ENCODE measurements at places on chromosomes 11 and 22. TPM values are rescaled to one million over a fixed set of nuclear protein-coding genes. Genes with fewer than 3 reads are reported as not detected.

CARD18 gene
- total RNA-seq = not detected

KREMEN1 gene
- 23.3 TPM for total RNA-seq

DNA sequence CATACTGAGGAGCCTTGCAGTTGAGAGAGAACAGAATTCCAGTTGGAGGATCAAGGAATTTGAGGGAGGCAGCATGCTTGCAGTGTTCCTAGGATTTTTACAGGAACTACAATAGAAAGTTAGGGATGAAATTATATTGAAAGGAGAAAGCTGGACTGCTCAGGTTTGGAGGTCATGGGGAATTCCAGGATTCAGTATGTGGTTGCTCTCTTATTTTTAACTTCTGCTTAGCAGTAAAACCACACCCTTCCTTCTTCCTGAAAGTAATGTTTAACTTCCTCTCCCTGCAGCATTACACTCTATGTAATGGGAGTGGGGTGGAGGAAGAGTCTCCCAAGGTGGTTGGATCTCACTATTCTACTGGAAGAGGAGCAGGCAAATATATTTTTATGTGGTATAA lies 31.3 kb downstream of the CTNND1 start:
- H3K36me3 ChIP-seq = peaks cover 43% of the 10 kb centered on the region
- no peaks in the 10 kb centered on the region for H3K27me3 ChIP-seq
- peak overlapping the region; percentile 75 for H3K27ac ChIP-seq
- H3K4me1 ChIP-seq = peaks cover 64% of the 10 kb centered on the region

GRCh38 chr11:118374729-118375128 lies 15.3 kb downstream of the UBE4A start:
- no peak overlapping the region for H3K4me3 ChIP-seq
- no peaks in the 10 kb centered on the region for H3K4me1 ChIP-seq
- no peak for DNase-seq
- H3K27me3 ChIP-seq = no peaks in the 10 kb centered on the region
- no peak overlapping the region for H3K27ac ChIP-seq

DNA sequence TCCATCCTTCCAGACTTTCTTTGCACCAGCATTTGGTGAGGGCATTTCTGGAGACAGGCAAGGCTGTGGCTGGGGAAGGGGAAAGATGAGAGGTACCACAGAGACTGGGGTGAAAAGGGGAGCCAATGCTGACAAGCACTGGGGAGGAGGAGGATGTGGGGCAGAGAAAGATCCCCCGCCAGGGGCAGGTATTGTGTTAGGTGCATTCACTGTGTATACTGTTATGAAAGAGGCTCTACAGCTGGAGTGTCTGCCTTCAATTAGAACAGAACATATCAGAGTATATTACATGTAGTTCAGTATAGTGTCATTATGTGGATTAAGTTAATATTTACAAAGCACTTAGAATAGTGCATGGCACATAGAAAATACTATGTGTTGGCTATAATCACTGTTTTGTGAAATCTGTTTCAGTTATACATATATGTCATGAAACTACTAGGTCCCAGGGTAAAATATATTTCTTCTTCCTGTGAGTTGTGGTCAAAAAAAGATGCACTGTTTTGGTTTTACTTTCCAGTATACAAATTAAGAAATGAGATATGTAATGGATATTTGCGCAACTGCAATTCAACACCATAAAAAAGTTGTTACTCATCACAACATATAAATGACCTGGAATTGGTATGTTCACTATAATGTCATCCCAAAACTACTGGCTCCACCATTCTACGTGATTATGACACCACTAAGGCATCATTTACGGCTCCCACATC lies 8.4 kb downstream of the MSANTD2 start:
- H3K27ac ChIP-seq = no peak overlapping the region
- H3K36me3 ChIP-seq = no peaks in the 10 kb centered on the region
- no peaks in the 10 kb centered on the region for H3K27me3 ChIP-seq
- no peak for DNase-seq
- peaks cover 6% of the 10 kb centered on the region for H3K4me1 ChIP-seq

DNA sequence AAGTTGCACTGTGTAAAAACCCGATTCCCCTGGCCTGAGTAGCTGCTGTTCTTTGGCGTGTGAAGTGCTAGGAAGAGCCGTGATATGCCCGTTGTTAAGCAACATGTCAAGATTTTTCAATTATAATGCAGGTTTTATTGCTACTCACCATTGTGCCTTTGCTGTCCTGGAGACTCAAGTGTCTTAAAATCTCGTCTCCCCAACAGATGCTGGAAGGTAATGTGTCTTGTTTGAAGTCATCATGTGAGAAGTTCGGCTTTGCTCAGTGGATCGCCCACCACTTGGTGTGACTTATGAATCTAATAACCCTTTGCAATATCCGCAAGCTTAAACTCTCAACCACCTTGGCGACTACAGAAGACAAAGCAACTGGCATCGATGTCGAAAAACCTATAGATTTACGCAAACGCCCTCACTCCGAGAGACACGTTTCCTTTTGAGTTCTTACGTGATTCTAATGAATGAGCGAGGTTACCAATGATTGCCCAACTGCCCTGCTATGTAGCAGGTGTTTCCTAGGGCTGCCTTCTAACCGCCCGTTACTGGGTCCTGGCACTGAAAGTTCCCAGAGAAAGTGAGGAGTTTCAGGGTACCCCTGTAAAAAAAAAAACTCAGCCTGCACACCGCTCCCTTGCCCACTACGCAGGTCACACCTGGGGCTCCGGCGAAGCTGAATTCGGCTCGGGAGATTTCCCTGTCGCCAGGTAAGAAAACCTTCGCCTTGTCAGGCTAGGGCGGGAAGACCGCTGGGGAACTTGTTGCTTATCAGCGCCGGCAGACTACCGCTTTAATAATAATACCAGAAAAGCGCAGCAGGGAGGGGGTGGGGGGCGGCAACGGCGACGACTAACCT lies 21.2 kb upstream of the BDNF start:
- H3K4me1 ChIP-seq = peaks cover 16% of the 10 kb centered on the region
- no peaks in the 10 kb centered on the region for H3K36me3 ChIP-seq
- H3K27me3 ChIP-seq = peaks cover 86% of the 10 kb centered on the region
- no peak overlapping the region for H3K27ac ChIP-seq
- DNase-seq = no peak

DNA sequence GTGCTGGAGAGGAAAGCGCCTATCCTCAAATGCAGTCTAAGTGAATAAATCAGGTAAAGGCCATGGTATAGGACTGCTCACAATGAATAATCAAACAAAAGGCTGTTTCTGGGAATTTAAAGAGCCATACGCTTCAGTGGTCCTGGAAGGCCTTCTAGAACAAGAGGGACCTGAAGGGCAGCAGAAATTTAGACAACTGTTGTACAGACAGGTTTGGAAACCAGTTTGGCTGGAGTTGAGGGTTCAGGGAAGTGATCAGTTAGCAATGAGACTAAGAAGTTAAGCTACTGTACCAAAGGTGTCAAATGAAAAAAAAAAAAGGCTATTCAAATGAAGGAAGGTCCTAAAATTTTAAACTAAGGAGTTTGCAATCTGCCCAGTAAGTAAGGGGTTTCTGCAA lies 56.6 kb upstream of the SCUBE2 start:
- H3K4me3 ChIP-seq = no peak overlapping the region
- H3K4me1 ChIP-seq = no peaks in the 10 kb centered on the region
- H3K27me3 ChIP-seq = no peaks in the 10 kb centered on the region
- H3K36me3 ChIP-seq = peaks cover 100% of the 10 kb centered on the region
- no peak overlapping the region for H3K27ac ChIP-seq

- peaks cover 7% of the 10 kb centered on the region for H3K27me3 ChIP-seq
- peak; percentile 85 for DNase-seq
- peak overlapping the region; percentile 57 for H3K4me3 ChIP-seq
- H3K4me1 ChIP-seq = peaks cover 19% of the 10 kb centered on the region
- H3K27ac ChIP-seq = no peak overlapping the region
These were observed 7.9 kb upstream of the SYT7 start for GRCh38 chr11:61588728-61589191.

DNA sequence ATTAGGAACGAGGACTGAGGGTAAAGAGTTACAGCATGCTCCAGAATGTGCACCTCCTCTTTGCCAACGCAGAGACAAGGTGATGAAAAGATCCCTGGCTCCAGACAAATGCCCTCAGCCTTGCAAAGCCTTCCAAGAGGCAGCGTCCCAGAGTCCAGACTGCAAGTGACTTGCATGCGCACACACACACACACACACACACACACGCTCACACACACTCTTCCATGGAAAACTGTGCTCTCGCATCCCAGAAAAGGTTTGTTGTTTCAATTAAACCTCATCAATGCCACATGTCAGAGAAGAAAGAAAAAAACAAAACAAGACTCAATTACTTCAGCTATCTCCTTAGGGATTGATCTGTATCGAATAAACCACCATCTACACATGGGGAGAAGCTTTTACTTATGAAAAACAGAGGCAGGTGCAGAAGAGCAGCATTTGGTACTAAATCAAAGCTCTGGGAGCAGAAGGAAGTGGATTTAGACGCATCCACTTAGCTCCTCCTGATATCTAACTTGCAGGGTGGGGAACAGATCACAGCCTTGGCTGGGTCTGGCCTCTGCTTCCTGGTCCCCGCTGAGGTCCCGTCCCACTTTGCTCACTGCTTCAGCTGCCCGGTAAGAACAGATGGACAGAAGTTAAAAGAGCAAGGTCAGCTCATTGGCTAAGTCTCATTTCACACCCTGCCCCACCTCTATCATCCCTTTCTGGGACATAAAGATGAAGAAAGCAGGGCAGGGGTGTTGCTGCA lies 249.8 kb upstream of the BLID start:
- peak overlapping the region; percentile 52 for H3K27ac ChIP-seq
- H3K4me1 ChIP-seq = peaks cover 6% of the 10 kb centered on the region
- H3K36me3 ChIP-seq = no peaks in the 10 kb centered on the region
- no peak for DNase-seq
- H3K27me3 ChIP-seq = no peaks in the 10 kb centered on the region

DNA sequence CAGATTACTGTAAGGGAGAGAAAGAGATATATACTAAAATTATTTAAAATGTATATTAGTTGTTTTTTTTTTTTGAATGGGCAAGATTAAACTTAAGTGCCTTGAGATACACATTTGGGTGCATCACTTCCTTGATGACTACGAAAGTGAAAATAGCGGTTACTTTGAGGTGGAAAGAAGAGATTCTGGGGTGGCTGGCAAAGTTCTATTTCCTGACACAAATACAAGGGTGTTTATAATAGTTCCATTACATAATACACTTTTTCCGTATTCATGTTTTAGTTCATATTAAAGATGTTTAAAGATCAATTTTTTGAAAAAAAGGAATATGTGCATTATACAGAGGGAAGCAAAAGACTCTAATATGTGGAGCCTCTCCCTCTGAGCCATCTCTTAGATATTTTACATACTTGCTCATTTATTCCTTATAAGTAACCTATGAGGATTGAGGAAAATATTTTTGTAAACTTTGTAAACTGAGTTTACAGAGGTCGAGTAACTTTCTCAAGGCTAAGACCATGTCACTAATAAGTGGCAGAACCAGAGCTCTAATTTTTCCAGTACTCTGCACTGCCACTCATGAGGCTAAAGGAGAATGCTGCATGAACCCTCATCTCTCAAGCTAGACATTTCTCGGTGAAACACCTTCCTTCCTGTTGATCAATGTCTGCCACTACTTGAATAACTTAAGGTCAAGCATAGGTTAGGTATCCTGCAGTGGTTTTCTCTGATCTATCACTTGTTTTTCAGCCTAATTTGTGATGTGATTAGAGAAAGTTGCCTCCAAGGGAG lies 58.6 kb downstream of the DDIAS start:
- H3K36me3 ChIP-seq = no peaks in the 10 kb centered on the region
- no peak for DNase-seq
- H3K27ac ChIP-seq = no peak overlapping the region
- peaks cover 6% of the 10 kb centered on the region for H3K4me1 ChIP-seq

DNA sequence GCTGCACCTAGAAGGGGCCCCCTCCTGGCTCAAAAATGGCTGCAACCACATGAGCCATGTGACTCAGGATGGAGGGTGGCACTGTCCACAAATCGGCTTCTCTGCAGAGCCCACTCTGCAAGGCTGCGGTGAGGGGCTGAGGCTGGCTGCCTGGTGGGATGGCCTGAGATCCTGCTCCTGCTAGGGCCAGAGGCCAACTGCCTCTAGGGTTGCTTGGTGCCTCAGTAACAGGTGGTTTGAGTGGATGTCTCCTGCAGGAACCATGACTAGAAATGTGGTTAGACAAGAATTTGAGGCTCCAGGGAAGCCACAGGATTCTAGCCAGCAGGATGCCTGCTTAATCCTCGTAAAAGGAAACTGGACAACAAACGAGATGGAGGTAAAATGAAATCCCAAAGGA lies 17.1 kb downstream of the PATZ1 start:
- H3K27ac ChIP-seq = no peak overlapping the region
- H3K4me1 ChIP-seq = no peaks in the 10 kb centered on the region
- H3K36me3 ChIP-seq = peaks cover 88% of the 10 kb centered on the region
- no peak overlapping the region for H3K4me3 ChIP-seq
- H3K27me3 ChIP-seq = no peaks in the 10 kb centered on the region

- no peak overlapping the region for H3K4me3 ChIP-seq
- H3K4me1 ChIP-seq = no peaks in the 10 kb centered on the region
- no peaks in the 10 kb centered on the region for H3K36me3 ChIP-seq
- no peaks in the 10 kb centered on the region for H3K27me3 ChIP-seq
- no peak overlapping the region for H3K27ac ChIP-seq
These were observed 73.2 kb downstream of the CTNND1 start for GRCh38 chr11:57834852-57835251.

GRCh38 chr11:63779039-63779438 lies 10.5 kb upstream of the ZFTA start:
- H3K27ac ChIP-seq = no peak overlapping the region
- DNase-seq = no peak
- H3K4me1 ChIP-seq = no peaks in the 10 kb centered on the region
- H3K27me3 ChIP-seq = no peaks in the 10 kb centered on the region

- H3K4me1 ChIP-seq = no peaks in the 10 kb centered on the region
- peaks cover 8% of the 10 kb centered on the region for H3K36me3 ChIP-seq
- H3K4me3 ChIP-seq = no peak overlapping the region
- H3K27me3 ChIP-seq = no peaks in the 10 kb centered on the region
- H3K27ac ChIP-seq = no peak overlapping the region
- DNase-seq = no peak
These were observed 49.7 kb downstream of the EXT2 start for GRCh38 chr11:44145011-44145775.

- H3K27ac ChIP-seq = no peak overlapping the region
- peaks cover 26% of the 10 kb centered on the region for H3K27me3 ChIP-seq
- no peaks in the 10 kb centered on the region for H3K4me1 ChIP-seq
These were observed 87.2 kb downstream of the WNT7B start for GRCh38 chr22:45889539-45890350.

DNA sequence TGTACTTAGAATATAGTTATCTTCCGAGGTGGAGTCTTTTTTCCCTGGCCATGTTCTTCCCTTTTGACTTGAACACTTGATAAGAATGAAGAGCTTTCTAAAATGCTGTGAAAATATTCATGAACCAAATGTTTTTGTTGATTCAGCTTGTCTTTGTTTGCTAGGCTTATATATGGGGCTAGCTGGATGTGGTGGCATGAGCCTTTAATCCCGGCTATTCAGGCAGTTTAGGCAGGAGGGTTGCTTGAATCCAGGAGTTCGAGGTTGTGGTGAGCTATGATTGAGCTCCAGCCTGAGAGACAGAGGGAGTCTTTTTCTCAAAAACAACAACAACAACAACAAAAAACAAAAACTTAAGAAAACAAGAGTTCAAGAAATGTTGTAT lies 23.1 kb downstream of the CBL start:
- no peak for DNase-seq
- no peaks in the 10 kb centered on the region for H3K4me1 ChIP-seq
- no peaks in the 10 kb centered on the region for H3K27me3 ChIP-seq
- H3K27ac ChIP-seq = no peak overlapping the region
- H3K36me3 ChIP-seq = peaks cover 18% of the 10 kb centered on the region
